Stimulated activated CD4-positive, alpha-beta T cell treated with anti-CD3 and anti-CD28 coated beads, Interleukin-15, amount 100 ng/mL, for 1 hour (primary cell): ENCODE measurements at places on chromosomes 2 and 18.

DNA sequence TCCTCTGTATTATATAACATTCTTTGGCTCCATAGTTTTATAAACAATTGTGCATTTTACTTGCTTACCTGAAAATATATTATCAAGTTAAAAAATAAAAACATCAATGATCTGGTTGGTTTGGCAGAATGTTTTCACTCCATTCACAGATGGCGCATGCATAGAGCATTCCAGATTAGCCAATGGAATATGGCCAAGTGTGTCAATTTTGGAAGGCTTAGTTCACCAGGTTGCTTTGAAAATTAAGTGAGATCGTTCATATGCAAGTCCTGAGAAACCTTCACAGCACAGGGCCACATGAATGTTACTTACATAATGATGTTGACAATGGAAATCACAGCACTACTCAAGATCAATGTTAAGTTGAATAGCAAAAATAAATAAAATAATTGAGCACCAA, 335.7 kb downstream of the GRB14 start:
- no peak for DNase-seq

DNA sequence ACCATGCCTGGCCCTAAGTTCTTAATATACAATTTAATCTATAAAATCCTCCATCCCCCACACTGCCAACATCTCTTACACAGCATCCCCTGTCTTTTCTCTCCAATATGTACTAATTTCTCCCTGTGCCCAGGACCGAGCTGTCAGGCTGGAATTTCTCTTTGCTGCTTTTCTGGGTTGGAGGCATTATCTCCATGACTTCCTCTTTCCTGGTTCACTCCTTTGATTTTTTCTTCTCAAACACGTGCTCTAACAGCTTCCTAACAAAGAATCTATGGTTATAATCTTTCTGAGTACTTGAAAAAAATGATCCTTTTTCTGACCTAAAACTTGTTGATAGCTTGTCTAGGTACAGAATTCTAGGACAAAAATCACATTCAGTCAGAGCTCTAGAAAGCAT, 112.8 kb downstream of the C1D start:
- DNase-seq, result no peak

DNA sequence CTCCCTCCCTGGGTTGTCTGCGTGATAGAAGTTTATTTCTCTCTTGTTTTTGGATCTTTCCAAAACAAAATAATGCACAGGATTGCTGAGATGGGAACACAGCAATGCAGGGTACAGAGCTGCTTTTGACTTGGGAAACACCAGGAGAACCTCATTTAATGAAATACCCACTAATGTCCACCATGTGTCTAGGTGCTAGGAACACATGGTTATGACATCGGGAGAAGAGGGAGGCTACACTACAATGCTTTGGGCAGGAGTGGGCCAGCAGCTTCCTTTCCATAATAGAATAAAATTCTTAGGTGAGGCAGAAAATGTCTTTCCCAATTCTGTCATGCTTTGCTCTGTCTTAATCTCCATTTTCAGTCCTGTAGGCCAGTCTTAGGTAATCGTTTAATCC, 29.2 kb upstream of the KCNF1 start:
- no peak for DNase-seq

DNA sequence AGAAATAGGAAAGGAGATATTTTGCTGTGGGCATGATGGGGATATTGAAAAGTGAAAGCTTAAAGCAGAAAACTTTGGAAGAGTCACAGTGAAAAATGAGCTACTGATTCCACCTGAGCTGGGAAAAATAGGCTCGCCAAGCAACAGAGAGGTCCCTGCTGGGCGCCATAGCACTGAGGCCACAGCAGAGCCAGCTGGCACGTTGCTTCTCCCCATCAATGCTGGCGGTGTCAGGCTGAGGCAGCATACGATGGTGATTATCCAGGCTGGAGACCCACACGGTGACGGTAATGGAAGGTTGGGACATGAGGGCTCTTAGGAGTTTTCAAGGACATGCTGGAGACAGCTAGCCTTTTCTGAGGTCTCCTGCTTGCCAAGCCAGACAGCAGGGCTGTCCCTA, 25.8 kb upstream of the DTNB start:
- no peak for DNase-seq

- no peak for DNase-seq
Observed at GRCh38 chr2:224650815-224651439, 65.2 kb downstream of the CCDC195 start.

- DNase-seq, result no peak
Observed at GRCh38 chr2:232235716-232236115, 142.8 kb upstream of the ALPP start.

DNA sequence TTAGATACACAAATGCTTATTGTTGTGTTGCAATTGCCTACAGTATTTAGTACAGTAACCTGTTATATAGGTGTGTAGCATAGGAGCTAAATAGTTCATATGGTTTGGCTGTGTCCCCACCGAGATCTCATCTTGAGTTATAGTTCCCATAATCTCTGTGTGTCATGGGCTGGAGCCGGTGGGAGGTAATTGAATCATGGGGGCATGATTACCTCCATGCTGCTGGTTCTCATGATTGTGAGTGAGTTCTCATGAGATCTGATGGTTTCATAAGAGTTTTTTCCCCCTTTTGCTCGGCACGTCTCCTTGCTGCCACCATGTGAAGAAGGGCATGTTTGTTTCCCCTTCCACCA, 190.5 kb upstream of the SESTD1 start:
- DNase-seq, result no peak

GRCh38 chr2:158923641-158924040, 44.8 kb upstream of the TANC1 start:
- no peak for DNase-seq

- no peak for DNase-seq
Observed at GRCh38 chr2:44275927-44276303, 635 bp downstream of the SLC3A1 start.

DNA sequence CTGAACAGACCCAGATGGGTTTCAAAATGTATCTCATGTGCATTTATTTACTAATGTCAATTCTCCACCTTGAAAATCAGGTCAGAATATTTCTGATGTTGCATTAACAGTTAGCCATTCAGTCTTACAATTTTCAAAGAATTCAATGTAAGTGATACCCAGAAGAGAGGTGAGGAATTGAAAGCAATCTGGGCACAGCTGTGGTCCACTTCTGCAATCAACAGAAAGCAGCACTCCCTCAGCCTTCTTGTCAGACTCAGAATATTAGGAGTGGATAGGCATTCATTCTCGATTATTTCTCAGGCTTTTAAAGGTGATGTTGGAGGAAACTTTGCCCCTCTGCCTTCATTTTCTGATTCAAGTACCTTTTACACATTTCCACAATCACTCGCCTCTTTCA, 15.7 kb downstream of the CCL20 start:
- no peak for DNase-seq

- no peak for DNase-seq
Observed at GRCh38 chr18:10726198-10727068, 200.6 kb downstream of the NAPG start.

GRCh38 chr2:1132328-1132969, 181.8 kb downstream of the SNTG2 start:
- DNase-seq, result no peak

- no peak for DNase-seq
Observed at GRCh38 chr2:39153312-39153711, 32.5 kb upstream of the SOS1 start.

- DNase-seq, result no peak
Observed at GRCh38 chr2:73561422-73561821, 80.8 kb downstream of the NAT8 start.

DNA sequence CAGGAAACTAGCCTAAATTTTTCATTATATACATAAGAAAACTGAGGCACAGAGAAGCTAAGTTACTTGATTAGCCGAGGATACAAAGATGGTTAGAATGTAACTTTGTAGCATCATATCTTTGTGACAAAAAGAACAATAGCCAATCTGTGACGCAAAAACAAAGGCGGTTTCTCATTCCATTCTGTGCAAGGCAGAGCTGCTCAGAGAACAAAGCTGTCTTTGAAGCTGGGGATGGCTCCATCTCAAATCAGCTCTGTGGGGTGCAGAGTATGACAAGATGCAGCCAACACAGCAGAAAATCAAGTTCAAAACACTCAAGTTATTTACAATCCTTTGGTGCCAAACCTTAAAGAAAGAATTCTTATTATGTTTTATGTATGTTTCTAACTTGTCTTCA, 81.9 kb upstream of the VWC2L start:
- DNase-seq, result no peak

DNA sequence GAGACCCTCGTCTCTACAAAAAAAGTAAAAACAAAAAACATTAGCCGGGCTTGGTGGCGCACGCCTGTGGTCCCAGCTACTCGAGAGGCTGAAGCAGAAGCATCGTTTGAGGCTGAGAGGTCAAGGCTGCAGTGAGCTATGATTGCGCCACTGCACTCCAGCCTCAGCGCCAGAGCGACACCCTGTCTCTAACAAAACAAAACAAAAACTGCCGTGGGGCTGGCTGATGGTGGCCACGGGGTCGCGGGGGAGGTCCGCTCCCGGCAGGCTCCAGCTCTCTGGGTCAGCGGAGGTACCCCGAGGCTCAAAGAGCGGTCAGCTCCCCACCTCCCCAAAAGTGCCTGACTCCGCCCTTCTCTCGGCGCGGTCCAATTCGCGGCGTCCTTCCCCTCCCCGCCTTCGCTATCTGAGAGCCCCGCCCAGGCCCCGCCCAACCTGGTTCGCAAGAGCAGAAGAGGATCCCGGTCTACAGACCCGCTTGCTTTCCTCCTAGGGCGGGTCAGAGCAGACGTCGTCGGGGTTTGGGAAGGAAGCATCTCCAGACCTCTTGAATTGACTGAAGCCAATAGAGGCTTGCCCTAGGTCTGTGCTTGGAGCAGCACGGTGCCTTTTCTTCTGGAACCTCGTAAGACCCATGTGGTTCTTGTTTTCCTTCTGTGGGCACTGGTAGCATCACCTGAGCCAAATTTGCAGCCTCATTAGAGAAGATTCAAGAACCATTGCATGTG, 7.8 kb downstream of the RAX start:
- no peak for DNase-seq

GRCh38 chr2:190694479-190694878, 45.6 kb downstream of the NAB1 start:
- no peak for DNase-seq

GRCh38 chr18:10387399-10387798, 67.0 kb upstream of the APCDD1 start:
- no peak for DNase-seq

DNA sequence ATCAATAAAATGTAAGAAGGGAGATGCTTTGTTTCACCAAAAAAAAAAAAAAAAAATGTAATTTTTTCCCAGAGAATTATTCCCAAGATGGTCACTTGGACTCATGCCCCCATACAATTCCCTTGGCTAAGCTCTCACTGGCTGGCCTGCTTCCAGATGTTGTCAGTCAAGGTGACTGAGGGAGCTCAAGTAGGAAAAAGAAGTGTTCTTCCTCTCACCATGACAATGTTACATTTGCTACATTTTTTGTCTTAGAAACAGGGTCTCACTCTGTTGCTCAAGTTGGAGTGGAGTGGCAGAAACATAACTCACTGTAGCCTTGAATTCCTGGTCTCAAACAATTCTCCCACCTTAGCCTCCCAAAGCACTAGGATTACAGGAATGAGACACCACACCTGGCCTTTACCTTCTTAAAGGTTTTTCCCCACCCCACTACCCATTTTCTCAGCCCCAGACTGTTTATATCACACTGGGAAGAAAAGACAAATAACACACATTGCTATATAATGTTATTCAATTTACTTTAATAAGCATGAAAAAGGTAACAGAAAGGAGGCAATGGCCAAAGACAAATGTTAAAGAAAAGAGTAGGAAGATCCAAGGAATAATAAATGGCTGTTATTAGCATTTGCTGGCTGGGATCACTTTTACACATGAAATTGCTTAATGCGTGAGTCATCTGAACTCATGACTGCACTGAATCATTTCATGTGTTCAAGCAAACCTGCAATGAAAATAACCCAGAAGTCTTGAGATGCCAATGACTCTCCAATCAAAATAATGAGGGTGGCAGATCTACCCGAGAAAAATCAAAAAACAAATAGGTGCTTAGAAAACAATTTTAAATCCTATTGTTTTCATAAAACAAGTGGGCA, 45.2 kb downstream of the ACVR1 start:
- DNase-seq, result no peak

GRCh38 chr2:67311536-67311935, 85.6 kb upstream of the ETAA1 start:
- no peak for DNase-seq

DNA sequence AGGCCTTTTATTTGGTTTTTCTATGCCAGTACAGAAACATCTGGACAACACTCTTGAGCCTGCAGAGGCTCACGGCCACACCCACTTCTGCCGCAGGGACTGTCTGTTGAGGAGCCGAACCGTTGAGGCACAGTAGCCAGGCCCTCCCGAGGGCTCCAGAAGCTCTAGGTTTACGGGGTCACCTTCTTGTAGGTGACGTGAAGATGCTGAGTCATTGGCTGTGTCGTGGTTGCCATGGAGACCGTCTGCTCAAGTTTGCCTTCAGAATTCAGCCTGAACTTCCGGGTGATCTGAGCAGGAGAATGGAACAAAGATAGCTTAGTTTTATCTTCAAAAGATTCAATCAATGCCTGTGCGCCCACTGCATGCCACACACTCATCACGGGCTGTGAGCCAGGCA, 25.9 kb downstream of the BOK start:
- no peak for DNase-seq

DNA sequence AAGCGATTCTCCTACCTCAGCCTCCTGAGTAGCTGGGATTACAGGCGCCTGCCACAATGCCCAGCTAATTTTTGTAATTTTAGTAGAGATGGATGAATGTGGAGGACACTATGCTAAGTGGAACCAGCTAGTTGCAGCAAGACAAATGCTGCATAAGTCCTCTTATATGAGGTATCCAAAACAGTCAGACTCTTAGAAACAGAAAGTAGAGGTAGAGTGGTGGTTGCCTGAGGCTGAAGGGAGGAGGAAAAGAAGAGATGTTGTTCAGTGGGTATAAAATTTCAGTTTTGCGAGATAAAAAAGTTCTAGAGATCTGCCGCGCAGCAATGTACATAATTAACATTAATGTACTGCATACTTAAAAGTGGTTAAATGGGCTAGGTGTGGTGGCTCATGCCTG, 145.3 kb upstream of the SPRED2 start:
- DNase-seq, result no peak

- no peak for DNase-seq
Observed at GRCh38 chr2:160075171-160075570, 12.8 kb upstream of the PLA2R1 start.

- no peak for DNase-seq
Observed at GRCh38 chr18:44075038-44075437, 605.6 kb upstream of the SETBP1 start.

DNA sequence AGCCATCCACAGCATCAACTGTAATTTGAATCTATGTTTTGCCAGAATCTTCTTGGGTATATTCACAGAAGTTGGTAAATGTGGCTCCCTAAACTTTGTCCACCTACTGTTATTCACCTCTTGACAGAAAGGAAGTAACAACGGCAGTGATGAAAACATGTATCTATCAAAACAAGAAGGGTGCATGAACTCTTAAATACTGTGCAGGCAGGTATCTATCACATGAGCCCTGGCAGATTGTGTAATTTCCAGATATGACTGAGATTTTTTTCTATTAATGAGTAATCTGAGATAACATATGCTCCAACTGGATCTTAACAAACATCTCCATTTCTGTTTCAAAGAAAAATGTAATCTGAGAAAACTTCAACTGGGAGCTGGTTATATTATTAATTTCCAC, 36.6 kb downstream of the SFT2D3 start:
- no peak for DNase-seq

GRCh38 chr2:229137066-229137465, 134.0 kb downstream of the PID1 start:
- no peak for DNase-seq

- DNase-seq, result no peak
Observed at GRCh38 chr2:50723286-50723938, 308.5 kb downstream of the NRXN1 start.
